ENCODE measurements at places on chromosomes 7 and 10.

DNA sequence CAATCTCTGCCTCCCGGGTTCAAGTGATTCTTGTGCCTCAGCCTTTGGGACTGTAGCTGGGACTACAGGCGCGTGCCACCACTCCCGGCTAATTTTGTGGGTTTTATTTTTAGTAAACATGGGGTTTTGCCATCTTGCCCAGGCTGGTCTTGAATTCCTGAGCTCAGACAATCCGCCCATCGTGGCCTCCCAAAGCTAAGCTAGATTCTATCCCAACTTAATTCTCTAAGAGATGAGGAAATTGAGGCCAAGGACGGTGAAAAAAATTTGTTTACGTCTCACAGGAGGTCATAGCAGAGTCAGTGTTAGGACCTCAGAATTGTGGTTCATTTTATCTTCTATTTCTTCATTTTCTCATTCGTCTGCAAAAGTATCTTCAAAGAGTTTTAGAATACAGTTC lies 6.1 kb downstream of the CCAR1 start:
- no peak for DNase-seq

- DNase-seq, result no peak
Measured at GRCh38 chr7:94406696-94407095, 12.0 kb downstream of the COL1A2 start.

DNA sequence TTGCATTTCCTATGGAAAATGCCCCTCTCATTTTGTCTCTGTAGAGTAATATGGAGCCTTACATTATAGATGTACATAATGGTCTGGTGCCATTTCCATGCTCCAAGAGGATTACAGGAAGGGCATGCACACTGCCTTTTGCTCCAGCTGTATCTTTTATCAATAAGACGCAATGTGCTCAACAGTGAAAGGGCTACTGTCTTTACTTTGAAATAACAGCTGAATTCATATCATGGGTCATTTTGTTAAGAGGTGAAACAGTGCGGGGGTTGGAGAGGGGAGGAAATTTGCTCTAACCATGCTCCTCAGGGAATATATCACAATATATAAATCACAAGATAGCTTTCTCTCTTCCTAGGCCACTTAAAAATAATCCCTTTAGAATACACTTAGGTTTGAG lies 77.7 kb downstream of the ICA1 start:
- no peak for DNase-seq

GRCh38 chr7:477626-478220 lies 41.9 kb downstream of the PDGFA start:
- DNase-seq, result no peak

Data from NCI-H2029 treated with DMSO at 0.1 percent for 48 hours (cell line).